ENCODE measurements at places on chromosomes 12 and 14. TPM values are rescaled to one million over a fixed set of nuclear protein-coding genes. Genes with fewer than 3 reads are reported as not detected.

DNA sequence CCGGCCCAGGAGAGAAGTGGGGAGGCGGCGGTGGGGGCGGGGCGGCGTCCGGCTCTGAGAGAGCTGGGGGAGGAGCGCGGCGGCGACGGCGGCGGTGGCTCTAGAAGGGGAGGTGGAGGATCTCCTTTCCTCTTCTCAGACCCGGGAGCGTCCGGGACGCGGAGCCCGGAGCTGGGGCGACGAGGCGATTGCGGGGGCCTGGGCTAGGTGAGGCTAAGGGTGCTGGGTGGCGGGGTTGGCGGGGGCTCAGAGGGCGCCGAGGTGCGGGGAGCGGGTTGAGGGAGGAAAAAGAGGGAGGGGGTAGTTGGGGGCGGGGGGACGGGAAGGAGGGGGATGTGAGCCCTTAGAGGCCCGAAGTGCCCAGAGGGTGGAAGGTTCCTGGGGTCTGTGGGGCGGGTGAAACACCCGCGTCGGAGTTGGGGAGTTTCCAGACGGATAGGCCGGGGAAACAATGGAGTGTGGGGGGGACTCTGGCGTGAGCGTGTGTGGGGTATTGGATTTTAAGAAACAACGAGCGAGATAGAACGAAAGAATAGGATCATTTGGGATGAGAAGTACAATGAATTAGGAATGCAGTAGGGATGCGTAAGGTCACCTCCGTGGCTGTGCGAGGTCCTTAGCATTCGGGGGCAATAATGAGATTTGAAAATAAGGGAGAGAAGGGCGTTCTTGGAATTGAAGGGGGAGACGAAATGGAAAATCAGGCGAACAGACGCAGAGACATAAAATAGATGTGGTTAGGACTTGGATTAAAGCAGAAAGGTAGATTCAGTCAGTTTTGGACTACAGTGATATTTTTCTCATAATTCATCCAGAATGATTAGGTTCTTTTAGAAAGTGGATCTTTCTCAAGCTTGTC, at the start of gene SPATS2:
Gene SPATS2 (plus strand): TSS at position 82 of the 859 bp plus-strand sequence. CDS start 93,551 bp downstream, outside the sequence.
- H3K27ac ChIP-seq: peak within 1 kb of the TSS; percentile 77
- peak; percentile 65 for DNase-seq
- H3K36me3 ChIP-seq: no peaks in the 10 kb centered on the region
- H3K27me3 ChIP-seq: no peaks in the 10 kb centered on the region
- peaks cover 35% of the 10 kb centered on the region for H3K4me1 ChIP-seq
- peak within 1 kb of the TSS; percentile 76 for H3K4me3 ChIP-seq

The B4GALNT1 gene
- total RNA-seq: 0.35 TPM

The KLRK1 gene
- total RNA-seq: not detected

The CELA1 gene
- total RNA-seq: not detected

The NEMF gene
- total RNA-seq: 71.4 TPM

GRCh38 chr14:44204061-44204835, 302.8 kb downstream of the FSCB start:
- no peaks in the 10 kb centered on the region for H3K27me3 ChIP-seq
- DNase-seq: no peak
- H3K27ac ChIP-seq: no peak overlapping the region
- H3K36me3 ChIP-seq: no peaks in the 10 kb centered on the region

DNA sequence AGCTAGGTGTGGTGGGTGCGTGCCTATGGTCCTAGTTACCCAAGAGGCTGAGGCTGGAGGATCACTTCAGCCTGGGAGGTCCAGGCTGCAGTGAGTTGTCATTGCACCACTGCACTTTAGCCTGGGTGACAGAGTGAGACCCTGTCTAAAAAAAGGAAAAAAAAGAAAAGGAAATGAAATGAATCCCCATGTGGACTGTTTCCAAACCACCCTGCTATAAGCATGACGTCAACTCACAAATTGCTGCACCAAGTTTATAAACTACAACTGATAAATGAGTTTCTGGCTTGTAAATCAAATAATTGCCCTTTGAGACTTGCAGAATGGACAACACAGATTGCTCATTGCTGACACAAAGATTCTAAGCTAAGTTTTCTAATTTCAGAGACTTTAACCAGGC, 51.0 kb upstream of the STK38L start:
- no peaks in the 10 kb centered on the region for H3K36me3 ChIP-seq
- no peak overlapping the region for H3K4me3 ChIP-seq
- no peak for DNase-seq
- H3K27me3 ChIP-seq: no peaks in the 10 kb centered on the region

The NOXRED1 gene
- 0.33 TPM for total RNA-seq

GRCh38 chr14:22071006-22071405, 397.4 kb upstream of the OR4E1 start:
- H3K4me3 ChIP-seq: no peak overlapping the region
- peaks cover 3% of the 10 kb centered on the region for H3K27me3 ChIP-seq
- H3K36me3 ChIP-seq: no peaks in the 10 kb centered on the region
- DNase-seq: no peak
- H3K4me1 ChIP-seq: peaks cover 9% of the 10 kb centered on the region
- H3K27ac ChIP-seq: no peak overlapping the region

The MDGA2 gene
- not detected for total RNA-seq

The SLC25A47 gene
- total RNA-seq: not detected

DNA sequence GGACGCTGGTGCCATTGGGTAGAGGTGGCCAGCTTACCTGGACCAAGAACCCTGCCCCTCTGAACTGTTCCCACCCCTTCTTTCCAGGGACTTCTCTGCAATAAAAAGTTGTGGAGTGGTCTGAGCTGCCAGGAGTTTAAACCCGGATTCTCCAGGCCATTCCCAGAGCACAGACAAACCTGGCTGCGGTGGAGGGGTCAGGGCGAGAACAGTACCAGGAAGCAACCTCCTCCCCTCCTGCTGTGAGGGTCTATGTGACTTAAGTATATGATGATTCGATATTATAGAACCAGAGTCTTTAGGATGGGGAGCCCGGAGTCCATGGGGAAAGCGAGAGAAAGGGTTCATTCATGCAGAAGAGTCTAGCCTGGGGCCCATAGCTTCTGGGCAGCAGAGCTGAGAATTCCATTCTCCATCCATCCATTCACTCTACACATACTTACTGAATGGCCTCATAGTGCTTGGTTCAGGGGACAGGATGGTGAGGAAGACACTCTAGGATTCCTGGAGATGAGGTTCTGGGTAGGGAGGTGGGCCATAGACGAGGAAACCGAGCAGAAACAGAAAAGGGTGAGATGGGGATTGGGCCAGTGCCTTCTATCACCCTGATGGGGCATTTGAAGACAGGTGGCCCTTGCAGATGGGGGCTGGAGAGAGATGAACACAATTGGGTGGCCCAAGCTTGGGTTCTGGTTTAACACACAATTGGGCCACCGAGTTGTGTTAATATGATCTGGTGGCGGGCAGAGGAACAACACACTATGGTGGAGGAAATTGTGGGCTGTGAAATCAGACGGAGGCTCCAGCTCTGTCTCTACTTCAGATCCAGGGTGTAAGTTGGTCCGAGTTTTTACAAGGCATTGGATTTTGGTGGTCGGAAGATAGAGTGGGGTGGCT, 5.2 kb downstream of the KRT86 start:
- no peak overlapping the region for H3K4me3 ChIP-seq
- no peaks in the 10 kb centered on the region for H3K36me3 ChIP-seq
- peaks cover 4% of the 10 kb centered on the region for H3K27me3 ChIP-seq
- H3K4me1 ChIP-seq: peaks cover 3% of the 10 kb centered on the region

All from endothelial cell of umbilical vein (primary cell).